ENCODE measurements at places on chromosomes 11 and 22.

GRCh38 chr11:116786966-116787365, 857 bp downstream of the ZPR1 start:
- DNase-seq: no peak

DNA sequence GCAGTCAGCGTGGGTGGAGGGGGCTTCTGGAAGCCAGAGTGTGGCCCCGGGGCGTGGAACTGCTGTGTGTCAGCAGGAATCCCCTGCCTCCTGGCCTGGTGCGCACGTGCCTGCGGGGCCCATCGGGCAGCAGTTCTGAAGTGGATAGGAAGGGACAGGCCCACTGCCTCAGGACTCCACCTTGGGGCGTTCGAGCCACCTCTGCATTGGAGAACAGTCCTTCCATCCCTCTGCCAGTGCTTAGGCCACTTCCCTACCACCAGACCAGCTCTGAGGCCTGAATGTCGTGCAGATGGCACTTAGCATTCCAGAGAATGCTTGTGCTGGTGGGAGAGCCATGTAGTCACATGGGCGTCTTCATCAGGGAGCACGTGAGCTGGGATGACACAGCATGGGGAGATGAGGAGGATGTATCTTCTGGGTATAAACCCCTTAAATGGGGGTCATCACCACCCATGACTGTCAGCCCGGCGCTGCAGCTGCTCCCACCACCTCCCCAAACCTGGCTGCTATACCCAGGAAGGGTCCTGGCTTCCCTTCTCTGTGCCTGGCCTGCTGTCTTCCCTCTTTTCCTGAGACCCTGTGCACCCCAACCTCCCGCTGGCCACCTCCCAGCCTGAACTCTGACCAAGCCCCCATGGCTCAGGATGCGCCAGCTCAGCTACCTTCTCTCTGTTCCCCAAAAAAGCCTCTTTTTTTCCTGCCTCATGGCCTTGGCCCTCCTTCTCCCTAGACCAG, 9.7 kb downstream of the INCENP start:
- DNase-seq: no peak

DNA sequence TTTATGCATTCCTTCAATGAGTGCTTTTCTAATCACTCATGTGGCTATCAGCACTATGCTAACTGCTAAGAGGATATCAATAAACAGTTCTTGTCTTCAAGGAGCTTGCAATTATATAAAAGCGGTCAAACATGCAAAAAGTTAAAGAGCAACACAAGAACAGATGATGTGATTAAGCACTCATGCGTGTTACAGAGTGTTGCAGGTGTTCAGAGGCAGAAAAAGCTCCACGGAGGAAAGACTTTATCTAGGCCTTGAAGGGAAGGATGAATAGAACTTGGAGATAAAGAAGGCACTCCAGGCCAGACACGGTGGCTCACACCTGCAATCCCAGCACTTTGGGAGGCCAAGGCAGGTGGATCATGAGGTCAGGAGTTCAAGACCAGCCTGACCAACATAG, 13.6 kb downstream of the CD3E start:
- DNase-seq: no peak

GRCh38 chr11:80309301-80309700, 868.5 kb upstream of the TENM4 start:
- no peak for DNase-seq

- DNase-seq: no peak
Measured at GRCh38 chr11:130561441-130561881, 113.0 kb downstream of the ADAMTS15 start.

- DNase-seq: no peak
Measured at GRCh38 chr11:3170044-3170755, 5.1 kb upstream of the OSBPL5 start.

DNA sequence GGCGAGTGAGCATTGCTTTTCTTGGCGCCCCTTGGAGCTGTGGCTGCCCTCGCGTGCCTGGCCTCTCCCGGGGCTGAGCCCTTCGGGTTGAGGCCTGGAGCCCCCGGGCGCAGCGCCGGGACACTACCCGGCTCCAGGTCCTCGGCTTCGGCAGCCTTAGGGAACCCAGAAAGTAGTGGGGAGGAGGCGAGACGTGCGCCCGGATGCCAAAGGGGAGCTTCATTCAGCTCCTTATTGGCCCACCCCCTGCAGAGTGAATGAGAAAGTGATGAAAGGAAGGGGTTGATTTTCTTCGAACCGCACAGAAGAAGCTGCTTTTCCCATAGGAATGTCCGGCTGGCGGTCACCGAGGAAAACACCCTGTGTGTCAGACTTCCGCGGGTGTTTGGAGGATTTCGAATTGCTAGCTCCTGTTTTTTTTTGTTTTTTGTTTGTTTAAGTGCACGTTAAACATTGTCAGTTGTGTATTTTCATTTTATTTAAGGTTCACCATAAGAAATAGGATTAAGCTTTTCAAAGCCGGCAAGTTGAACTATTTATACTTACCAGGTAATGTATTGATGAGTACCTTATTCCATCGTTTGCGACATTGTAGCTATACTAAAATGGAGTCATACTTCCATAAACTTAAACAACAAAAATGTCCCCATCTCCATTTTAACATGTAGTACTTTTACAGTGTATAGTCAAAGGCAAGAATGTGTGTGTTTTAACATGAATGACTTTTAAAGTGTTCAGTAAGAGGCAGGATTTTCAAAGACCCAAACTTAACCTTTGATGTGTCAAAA, 841 bp upstream of the EIF4G2 start:
- DNase-seq: peak; percentile 25

DNA sequence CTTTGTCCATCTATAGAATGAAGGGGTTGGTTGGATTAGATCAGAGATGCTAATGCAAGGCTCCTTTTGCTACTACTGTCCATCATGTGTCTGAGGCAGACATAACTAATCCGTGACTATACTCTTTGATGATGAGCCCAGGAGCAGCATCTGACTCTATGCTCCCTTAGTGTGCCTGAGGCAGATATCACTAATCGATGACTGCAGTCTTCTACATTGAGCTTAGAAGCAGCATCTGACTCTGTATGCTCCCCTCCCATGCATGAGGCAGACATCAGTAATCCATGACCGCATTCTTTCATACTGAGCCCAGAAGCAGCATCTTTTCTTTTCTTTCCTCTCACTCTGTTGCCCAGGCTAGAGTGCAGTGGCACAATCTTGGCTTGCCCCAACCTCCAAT, 4.2 kb downstream of the TCN2 start:
- DNase-seq: no peak

DNA sequence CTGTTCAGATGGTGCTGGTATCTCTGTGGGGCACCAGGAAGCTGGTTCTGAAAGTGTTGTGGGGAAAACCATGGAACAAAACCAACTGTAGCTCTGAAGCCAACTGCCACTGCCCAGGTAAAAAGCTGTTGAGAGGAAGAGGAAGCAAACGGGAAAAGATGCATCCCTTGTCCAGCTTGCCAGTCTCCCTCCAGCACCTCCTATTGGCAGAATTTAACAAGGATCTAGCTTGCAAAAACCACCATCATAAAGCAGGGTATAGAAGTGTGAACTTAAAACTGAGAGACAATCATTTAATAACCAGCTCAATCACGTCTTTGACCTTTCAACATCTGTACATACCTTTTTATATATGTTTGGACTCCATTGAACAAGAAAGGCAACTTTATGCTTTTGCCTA, 4.5 kb downstream of the PATE1 start:
- DNase-seq: no peak

DNA sequence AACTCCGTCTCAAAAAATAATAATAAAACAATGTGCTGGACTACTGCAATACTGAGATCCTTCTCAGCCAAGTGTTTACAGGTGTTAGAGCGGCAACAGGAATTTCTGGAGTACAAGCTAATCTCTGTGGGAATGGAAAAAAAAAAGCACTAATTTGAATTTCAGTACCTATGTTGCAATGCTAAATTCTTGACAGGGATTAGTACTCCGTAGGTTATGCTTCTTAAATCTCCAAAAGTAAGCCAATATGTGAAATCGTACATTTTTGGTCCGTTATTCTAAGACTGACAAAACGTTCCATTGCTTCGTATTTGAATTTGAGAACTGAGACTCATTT, 1.1 kb downstream of the ATL3 start:
- no peak for DNase-seq

DNA sequence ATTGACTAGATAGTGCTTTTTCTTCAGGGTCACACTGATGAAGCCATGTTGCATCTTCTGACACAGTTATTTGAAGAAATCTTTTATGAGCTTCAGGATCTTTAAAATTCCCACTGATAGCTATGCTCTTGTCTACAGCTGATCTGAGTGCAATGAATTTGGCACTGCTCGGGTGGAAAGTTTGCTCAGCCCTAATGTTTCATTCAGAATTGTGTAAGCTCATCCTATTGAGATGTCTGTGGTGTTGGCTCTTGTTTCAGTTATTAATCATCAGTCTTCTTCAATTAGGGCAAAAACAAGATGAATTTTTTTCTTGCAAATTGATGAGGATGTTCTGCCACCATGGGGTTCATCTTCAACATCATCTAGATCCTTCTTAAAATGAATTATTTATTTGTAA, 1387.0 kb upstream of the RAG2 start:
- DNase-seq: no peak

DNA sequence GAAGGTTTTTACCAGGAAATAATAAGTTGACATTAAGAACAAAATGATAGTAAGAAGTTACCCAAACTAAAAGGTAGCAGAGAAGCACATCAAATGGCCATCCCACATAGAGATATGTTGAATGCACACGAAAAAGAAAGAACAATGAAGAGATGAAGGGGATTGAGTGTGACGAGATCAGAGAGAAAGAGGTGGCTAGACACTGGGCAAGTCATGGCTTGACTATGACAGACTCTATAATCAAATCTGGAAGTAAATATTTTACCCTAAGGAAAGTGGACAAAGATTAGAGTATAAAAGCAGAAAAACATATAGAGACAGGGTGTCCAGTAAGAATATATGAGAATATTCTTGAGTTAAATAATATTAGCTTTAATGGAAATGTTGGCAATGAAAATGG, 31.4 kb downstream of the CASP12 start:
- no peak for DNase-seq

Data from T follicular helper cell (primary cell).